ENCODE measurements at places on chromosomes 12 and 14.

DNA sequence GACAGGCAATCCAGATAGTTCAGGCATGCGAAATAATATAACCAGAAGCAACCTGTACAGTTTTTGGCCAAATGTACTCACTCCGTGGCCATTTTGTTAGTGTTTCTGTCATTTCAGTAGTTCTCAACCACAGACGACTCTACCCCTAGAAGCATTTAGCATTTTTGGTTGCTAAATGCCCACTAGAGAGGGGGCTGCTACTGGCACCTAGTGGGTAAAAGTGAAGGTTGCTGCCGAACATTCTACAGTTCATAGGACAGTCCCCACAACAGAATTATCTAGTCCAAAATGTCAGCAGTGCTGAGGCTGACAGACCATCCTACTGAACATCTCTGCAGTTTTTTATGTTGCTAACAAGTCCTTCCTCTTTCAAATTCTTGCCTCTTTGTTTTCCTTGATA, 107.4 kb downstream of the TSHR start:
- DNase-seq = no peak

GRCh38 chr12:29309320-29309902, 71.6 kb downstream of the ERGIC2 start:
- peak; percentile 39 for DNase-seq

- no peak for DNase-seq
Observed at GRCh38 chr12:110637869-110638441, 24.0 kb downstream of the TCTN1 start.

DNA sequence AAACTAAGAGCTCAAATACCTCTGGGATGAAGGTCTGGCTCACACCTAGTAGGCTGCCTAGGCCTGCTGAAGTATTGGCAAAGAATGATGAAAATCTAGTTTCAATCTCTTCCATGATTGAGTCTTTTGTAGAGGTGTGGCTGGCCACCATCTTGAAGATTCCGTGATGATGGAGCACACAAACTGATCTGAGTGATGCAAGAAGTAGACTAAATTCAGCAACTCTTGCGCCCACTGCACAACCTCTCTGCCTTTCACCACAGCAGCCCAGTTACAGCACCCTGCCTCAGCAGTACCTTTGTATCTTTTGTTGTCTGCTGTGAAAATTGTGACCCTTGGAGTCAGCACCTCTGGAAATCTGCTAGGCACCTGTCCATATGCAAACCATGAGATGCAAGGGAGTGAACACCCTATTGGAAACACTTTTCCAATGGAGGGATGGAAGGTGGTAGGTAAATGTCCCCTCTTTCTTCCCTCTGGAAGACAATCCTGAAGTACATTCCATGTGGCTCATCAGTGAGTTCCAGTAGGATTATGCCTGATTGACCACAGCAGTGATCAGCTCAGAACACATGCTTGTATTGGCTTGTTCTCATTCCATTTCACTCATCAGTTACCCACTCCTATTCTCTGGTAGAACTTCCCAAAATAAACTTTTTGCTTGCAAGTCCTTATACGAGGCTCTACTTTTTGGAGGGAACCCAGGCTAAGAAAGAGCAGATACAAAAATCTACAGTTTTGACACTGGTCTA, 58.6 kb downstream of the BTBD7 start:
- DNase-seq = no peak

DNA sequence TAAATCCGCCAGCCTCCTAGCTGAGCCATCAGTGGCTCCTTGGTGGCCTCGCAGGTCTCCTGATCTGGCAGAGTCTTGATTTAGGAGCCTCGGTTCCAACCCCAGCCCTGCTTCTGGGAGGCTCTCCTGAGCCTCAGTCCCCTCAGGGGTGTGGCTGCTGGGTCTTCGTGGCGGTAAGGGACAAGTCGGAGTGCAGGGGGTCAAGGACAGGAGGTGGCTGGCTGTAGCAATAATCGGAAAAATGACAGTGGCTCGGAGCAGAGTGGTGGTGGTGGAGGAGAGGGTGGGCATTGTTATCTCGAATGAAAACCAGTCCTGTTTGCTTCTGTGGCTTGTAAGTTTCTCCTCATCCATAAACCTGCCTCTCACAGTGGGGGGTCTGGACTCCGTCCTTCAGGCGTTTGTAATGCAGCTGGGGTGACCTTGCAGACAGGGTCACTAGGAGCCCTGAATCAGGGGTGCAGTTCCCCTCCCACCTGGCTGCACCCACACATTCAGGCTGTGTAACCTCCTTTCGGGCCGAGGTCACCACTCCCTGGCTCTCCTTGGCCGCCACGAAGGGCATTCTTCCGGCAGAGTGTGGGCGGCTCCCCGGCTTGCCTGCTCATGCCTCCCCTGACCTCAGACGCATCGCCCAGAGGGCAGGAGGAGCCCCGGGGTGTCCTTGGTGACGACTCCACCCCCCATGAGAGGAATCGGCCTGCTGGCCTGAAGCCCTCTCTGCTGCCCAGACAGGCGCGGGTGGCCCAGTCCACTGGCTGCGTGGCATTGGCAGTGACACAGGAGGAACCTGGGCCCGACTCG, 8.1 kb downstream of the BCL7A start:
- DNase-seq = no peak

- peak; percentile 27 for DNase-seq
Observed at GRCh38 chr14:56117765-56118610, at the start of gene PELI2. PELI2 (plus strand) TSS chr14:56118411; CDS start chr14:56118661, 250 bp downstream.
